ENCODE measurements at places on chromosomes 7 and 10.
A peak's percentile ranks its signal among the peaks of the same experiment; 100 is the strongest.

- no peak for DNase-seq
Measured at GRCh38 chr10:8438603-8439002, 384.1 kb downstream of the GATA3 start.

- DNase-seq = no peak
Measured at GRCh38 chr10:29628912-29629526, 5.8 kb downstream of the SVIL start.

GRCh38 chr7:50729962-50730361 lies 52.7 kb downstream of the GRB10 start:
- no peak for DNase-seq

DNA sequence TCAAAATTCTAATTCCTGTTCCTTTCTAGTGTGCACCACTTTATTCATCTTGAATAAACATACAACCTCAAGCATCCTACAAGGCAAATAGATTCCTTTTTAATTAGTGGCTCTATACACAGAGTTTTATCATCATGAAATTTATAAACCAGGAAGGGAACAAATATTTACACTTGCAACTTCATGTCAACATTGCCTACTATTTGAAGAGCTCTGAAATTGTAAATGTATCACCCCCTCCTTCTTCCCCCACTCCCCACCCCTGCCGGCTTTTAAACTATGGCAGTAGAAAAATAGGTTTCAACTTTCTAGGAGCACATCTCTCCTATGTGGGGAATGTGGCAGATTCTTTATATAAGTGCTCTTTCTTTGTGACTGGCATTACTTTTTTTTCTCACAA lies 49.6 kb downstream of the KAT6B start:
- no peak for DNase-seq

DNA sequence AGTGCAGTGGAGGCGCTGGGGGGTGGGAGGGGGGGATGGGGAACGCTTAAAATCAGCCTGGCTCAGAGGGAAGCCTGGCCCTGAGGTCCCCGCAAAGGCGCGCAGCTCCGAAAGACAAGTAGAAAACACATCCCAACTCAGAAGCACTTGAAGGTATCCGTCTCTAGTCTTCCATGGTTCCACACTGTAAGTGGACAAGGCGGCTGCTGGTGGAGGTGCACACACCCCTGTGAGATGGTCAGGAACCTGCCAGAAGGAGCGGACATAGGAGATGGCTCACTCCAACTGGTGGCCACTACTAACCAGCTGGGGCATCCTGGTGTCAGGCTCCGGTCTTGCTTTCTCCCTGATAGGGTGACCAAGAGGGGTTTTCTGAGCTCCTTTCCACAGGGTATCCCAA lies 41.7 kb downstream of the CTBP2 start:
- no peak for DNase-seq

DNA sequence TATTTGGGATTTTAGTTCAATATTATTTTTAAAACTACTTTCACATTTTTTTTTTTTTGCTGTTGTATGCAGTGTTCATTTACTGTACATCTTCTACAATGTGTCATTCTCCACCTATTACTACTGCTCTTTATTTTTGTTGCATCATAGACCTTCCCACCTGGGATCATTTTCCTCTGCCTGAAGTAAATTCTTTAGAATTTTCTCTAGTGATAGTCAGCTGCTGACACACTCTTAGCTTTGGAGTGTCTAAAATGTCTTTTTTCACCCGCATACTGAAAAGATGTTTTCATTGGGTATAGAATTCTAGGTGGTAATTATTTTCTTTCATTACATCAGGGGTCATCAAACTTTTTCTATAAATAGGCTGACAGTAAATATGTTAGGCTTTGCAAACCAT lies 30.5 kb downstream of the CFAP43 start:
- DNase-seq = no peak

GRCh38 chr7:99375070-99375807 lies 709 bp downstream of the ARPC1B start:
- no peak for DNase-seq

GRCh38 chr7:127858915-127859189 lies 172.4 kb downstream of the LRRC4 start:
- no peak for DNase-seq

GRCh38 chr10:121715076-121715475 lies 116.8 kb upstream of the FGFR2 start:
- DNase-seq = no peak

- DNase-seq = no peak
Measured at GRCh38 chr10:29649561-29650551, 15.1 kb upstream of the SVIL start.

DNA sequence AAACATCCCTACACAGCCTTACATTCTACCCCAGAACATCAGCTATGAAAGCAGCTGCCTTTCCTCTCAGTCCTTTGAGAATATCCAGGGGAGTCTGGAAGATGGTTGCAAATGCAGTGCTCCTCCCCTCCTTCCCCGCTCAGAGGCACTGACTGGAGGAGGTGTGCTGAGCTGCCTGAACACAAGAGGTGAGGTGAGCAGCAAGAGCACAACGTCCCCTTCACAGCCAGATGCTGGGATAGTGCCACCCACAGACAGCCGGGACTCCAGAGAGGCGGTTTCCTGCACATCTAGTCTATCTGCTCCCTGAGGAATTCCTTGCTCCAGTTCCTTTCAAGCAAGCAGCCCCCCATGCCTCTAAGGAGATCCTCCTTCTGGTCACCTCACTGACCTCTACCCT lies 74.2 kb downstream of the EZH2 start:
- DNase-seq = no peak

GRCh38 chr10:26386781-26387180 lies 51.4 kb upstream of the APBB1IP start:
- no peak for DNase-seq

DNA sequence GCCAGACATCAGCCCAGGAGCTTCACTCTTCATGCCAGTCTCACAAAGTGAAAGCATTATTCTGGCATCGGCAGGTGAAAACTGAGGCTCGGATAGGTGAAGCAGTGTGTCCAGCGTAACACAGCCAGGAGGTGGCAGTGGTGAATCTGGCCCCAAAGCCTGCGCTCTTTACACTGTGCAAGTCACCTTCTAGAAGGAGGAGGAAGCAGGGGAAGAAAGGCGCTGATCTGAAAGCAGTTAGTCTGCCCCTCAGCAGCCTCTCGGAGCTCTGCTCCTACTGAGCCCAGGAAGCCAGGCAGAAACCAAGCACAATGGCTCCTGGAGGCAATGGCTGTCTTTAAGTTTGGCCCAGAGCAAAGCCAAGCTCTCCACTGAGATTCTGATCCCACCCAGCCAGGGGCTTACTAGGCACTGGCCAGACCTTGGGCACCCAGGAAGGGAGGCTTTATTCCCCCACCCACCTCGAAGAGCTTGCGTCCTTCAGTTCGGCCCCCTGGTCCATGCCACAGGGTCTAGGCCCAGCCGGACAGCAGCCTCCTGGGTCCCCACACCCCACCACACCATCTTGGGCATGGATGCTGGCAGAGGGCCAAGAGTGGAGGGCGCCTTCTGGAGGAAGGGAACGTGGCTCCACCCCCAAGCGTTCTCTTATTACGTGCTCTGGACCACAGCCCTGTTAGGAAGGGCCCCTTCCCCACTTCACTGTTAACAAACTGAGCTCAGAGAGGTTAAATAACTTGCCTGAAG lies 104.5 kb downstream of the GRID1 start:
- peak; percentile 25 for DNase-seq

- no peak for DNase-seq
Measured at GRCh38 chr7:84043661-84044191, 150.9 kb downstream of the SEMA3A start.

DNA sequence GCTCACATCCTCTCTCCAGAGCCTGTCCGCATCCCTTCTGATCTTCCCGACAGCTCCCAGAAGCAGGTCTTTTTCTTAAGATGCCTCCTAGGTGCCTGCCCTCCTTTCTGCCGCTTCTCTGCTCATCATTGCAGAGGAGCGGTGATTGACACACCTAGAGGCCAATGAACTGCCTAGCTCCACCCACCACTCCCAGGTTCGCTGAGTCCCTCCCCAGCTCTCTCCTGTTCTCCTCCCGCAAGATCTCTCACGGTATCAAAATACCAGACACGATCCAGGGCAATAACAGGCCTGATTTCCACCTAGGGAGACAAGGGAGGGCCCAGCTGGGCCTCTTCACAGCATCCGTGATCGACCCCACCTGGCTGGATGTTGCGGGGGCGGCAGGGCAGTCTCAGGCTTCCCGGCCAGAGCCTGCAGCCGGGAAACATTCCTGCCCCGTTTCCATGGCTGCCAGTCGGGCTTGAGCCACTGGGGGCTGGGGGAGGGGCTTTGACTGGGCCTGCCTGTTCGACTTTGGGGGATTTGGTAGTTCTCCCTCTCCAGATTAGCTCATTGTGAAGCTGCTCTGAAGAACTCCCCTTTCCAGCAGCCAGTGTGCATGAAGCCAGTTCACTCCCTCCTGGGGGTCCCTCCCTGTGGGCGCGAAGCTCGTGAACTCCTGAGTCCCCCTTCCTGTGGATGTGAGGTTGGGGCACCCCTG lies 373.5 kb downstream of the RPS24 start:
- DNase-seq = peak; percentile 92

- DNase-seq = no peak
Measured at GRCh38 chr7:158407581-158408317, 179.9 kb downstream of the PTPRN2 start.

DNA sequence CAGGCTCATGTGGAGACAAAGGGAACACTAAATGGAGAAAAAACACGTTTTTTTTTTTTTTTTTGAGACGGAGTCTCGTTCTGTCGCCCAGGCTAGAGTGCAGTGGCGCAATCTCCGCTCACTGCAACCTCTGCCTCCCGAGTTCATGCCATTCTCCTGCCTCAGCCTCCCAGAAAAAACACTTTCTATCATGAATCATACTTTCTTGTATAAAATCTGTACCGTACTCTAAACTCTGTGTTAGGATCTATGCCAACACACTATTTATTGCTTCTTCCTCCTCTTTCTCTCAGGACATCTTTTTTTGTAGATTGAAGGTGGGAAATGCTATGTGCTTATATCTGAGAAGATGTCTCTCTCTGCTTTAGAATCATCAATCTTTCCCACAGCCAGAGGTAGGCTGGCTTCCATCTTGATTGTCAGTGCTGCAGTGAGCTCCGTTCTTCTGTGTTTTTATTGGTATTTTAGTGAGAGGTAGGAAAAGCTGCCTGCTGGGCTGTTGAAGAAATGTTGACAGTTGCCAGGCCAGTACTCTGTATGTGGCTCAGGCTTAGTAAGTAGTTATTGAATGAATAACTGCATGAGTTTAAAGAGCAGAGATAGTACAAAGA lies 101.1 kb downstream of the GPR85 start:
- no peak for DNase-seq

GRCh38 chr10:125778556-125778955 lies 2.9 kb upstream of the MMP21 start:
- no peak for DNase-seq

GRCh38 chr10:79066411-79067240 lies 2.1 kb upstream of the ZMIZ1 start:
- DNase-seq = no peak

- DNase-seq = no peak
Measured at GRCh38 chr7:121017586-121017985, 29.1 kb downstream of the CPED1 start.

GRCh38 chr7:76353744-76354143 lies 5.0 kb downstream of the YWHAG start:
- DNase-seq = no peak

- no peak for DNase-seq
Measured at GRCh38 chr10:89202033-89202425, 5.1 kb downstream of the CH25H start.

- no peak for DNase-seq
Measured at GRCh38 chr7:95700917-95701316, 71.4 kb upstream of the DYNC1I1 start.

DNA sequence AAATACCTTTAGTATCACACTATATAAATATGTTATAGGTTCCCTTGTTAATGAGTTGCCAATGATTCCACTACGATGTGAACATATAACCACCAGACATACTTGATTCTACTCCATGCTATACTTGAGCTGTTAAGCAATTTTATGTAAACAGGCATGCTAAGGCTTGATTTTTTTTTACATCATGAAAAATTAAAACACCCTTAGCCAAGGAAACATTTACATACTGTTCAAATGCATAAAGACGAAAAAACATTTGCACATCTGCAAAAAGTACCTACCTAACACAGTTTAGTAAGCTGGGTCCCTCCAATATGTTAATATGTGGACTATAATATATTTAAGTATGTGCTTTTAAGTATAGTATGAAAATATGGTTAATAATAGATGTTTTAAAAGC lies 9.0 kb upstream of the CABCOCO1 start:
- DNase-seq = no peak

DNA sequence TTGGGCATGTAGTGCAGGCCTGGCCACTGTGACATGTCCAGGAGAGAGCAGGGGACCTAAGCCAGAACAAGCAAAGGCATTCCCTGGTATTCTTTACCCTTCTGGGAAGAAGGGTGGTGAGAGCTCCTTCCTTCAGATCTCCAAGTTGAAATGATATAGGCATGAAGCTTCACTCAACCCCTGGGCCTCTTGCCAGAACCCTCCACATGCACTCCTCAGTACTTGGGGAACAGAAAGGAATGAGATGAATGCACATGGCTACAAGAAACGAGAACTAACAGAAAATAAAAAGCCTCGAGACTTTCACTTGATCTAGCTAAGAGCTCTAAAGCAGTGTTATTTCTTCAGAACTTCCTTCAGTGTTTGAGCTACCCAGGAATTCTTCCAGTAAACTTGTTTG lies 262.2 kb downstream of the ETV1 start:
- no peak for DNase-seq

GRCh38 chr10:26556748-26557640 lies 118.9 kb downstream of the APBB1IP start:
- DNase-seq = no peak

Measured in NT2/D1 (cell line).